CD4-positive, alpha-beta T cell treated with Interleukin-21 for 1 hour (primary cell): ENCODE measurements at places on chromosomes 12 and 14.

- no peak for DNase-seq
These were observed 46.4 kb downstream of the PPM1H start for GRCh38 chr12:62888454-62889110.

DNA sequence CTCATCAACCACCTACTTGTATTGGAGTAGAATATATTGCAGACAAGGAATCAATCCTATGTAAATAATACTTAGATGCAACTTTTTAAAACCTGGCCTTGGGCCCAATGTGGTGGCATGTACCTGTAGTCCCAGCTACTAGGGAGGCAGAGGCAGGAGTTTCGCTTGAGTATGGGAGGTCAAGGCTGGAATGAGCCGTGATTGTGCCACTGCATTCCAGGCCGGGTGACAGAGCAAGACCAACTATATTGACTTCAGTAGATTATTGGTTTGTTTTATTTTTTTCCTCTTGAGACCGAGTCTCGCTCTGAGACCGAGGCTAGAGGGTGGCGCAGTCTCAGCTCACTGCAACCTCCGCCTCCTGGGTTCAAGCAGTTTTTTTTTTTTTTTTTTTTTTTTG, 3.6 kb downstream of the LARP4 start:
- no peak for DNase-seq

- no peak for DNase-seq
These were observed 63.2 kb upstream of the SFSWAP start for GRCh38 chr12:131647667-131648066.

- DNase-seq = no peak
These were observed 31.5 kb downstream of the SYNDIG1L start for GRCh38 chr14:74394549-74394948.

DNA sequence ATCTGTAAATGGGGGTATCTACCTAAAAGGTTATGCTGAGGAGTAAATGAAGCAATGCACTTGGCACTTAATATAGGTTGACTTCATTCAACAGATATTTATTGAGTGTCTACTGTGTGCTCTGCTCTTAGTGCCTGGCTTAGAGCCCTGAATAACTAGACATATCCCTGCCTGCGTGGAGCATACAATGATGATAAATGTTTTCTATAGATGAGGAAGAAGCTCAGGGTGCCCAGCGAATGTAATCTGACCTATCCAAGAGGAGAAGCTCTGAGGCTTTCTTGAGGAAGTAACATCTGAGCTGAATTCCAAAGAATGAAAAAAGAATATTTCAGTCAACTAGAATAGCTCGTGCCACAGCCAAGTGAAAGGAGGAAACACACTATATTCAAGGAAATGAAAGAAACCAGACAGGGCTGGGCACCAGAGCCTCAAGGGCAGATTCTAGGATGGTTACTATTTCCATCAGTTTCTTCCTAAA, 17.9 kb upstream of the HIGD1C start:
- no peak for DNase-seq

DNA sequence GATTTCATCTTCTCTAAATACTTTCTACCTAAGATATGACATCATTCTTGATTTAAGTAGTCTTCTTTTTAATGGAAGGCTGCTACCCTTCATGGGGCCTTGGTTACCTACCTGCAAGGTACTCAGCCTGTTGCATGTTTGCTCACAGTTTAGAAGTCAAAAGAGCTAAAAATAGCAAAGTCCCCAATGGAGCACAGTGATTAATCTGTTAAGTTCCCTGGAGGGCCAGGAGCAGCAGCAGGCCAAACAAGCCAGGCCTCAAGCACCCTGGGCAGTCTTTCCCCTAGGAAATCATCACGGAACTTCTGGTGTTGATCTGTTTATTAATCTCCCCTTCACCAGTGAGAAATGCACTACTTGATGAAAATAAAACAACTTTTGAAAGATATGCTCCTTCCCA, 24.0 kb upstream of the SLC8A3 start:
- no peak for DNase-seq
